Fibroblast of upper back skin (primary cell): ENCODE measurements at places on chromosomes 5 and 9.
A peak's percentile ranks its signal among the peaks of the same experiment; 100 is the strongest.

DNA sequence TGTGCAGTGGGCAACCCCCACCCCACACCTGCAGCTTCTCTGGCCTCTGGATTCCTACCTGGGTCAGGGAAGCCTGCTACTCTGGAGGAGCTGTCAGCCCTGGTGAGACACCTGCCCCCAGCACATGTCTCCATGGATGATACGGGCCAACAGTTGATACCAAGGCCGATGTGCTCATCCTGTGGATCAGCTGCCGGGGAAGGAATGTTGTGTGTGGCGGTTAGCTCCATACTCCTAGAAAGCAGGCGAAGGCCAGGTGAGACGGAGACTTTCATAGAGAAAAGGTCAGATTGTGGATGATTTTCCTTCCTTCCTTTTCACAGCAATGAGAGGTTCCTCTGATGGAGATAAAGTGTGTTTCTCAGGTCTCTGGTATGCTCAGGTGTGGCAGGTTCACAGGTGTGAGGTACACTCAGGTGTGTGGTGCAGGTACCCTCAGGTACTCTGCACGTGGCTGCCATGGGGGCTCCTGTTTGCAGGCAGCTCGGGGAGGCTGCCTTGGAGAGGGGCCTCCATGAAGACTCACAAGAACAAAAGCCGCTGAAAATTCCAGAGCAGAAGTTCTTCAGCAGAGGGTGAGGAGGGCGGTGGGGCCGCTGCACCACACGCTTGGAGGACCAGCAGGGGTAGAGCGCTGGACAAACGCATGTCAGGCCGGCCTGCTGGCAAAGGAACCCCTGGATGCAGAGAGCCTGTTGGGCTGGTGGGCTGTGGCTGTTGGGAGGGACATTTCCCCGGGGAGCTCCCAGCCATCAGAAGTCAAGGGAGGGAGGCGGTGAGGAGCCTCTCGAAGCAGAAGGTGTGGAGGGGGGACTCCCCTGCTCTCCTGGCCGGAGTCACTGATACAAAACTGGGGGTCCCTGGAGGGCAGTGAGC is 5.1 kb upstream of the AHRR start:
- DNase-seq = no peak

- no peak for DNase-seq
These were observed 32.4 kb downstream of the DDX31 start for GRCh38 chr9:132637351-132637750.

GRCh38 chr5:157917899-157918809 is 59.2 kb upstream of the CLINT1 start:
- DNase-seq = peak; percentile 92

DNA sequence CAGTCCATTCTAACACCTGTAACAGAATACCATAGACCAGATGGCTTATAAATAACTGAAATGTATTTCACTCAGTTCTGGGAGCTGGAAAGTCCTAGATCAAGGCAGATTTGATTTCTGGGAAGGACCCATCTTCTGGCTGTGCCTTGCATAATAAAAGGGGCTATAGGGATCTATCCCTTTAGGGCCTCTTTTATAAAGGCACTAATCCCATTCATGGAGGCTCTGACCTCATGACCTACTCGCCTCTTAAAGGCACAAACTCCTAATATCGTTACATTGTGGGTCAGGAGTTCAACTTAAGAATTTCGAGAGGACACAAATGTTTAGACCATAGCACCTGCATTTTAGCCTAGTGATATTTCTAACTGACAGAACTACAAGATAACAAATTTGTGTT is 619.0 kb downstream of the CDH18 start:
- no peak for DNase-seq

GRCh38 chr9:33041432-33042188 is 16.5 kb downstream of the DNAJA1 start:
- no peak for DNase-seq
